Caki2 (cell line): ENCODE measurements at places on chromosomes 2 and 18. TPM values are rescaled to one million over a fixed set of nuclear protein-coding genes. Genes with fewer than 3 reads are reported as not detected.

C2orf92 gene
- total RNA-seq: 0.27 and 9.2 TPM in 2 replicates

C2orf80 gene
- not detected in 2 replicates for total RNA-seq

METAP1D gene
- 4.3 and 22.9 TPM in 2 replicates for total RNA-seq

ARHGAP28 gene
- total RNA-seq: 0.27 and 0.46 TPM in 2 replicates

KYNU gene
- total RNA-seq: 132 and 187 TPM in 2 replicates

ELOA2 gene
- total RNA-seq: not detected in 2 replicates

HSPE1 gene
- 174 and 209 TPM in 2 replicates for total RNA-seq

APCDD1 gene
- total RNA-seq: 0.29 TPM in 1 of 2 replicates, not detected in the other

DNA sequence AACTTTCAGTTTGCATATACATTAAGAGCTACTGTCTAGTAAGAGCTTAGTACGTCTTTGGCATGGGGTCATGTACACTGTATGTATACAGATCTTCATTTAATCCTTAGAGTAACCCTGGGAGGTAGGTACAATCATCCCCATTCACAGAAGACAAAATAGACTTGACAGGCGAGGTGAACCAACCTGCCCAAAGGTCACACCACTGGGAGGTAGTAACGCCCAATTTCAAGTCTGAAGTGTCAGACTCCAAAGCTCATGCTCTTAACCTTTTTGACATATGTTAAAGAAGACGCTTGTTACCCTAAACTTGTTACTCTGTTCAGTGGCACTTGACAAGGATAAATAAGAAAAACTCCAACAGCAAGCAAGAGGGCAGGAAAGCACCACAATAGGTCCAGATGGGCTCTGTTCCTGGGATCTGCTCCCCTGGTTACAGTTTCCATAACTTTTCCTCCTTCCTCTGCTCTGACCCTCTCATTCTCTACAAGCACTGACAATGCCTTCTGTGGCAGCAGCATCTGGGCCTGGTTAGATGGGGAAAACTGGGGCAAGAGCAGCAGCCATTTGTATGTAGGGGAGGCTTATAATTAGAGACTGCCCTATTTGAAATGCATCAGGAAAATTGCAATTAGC lies 64.7 kb upstream of the SERTAD2 start:
- no peak for DNase-seq

DNA sequence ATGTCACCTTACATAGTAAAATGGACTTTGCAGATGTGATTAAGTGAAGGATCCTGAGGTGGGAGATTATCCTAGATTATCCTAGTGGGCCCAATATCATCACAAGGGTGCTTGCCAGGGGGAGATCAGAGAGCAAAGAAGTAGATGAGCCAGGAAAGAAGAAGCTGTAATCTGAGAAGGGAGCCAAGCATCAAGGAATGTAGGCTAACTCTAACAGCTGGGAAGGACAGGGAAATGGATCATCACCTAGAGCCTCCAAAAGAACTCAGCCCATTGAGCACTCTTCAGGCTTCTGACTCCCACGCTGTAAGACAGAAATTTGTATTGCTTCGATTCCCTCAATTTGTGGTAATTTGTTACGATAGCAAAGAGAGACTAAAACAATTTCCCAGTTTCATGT lies 309.9 kb downstream of the LRP1B start:
- DNase-seq: no peak

DNA sequence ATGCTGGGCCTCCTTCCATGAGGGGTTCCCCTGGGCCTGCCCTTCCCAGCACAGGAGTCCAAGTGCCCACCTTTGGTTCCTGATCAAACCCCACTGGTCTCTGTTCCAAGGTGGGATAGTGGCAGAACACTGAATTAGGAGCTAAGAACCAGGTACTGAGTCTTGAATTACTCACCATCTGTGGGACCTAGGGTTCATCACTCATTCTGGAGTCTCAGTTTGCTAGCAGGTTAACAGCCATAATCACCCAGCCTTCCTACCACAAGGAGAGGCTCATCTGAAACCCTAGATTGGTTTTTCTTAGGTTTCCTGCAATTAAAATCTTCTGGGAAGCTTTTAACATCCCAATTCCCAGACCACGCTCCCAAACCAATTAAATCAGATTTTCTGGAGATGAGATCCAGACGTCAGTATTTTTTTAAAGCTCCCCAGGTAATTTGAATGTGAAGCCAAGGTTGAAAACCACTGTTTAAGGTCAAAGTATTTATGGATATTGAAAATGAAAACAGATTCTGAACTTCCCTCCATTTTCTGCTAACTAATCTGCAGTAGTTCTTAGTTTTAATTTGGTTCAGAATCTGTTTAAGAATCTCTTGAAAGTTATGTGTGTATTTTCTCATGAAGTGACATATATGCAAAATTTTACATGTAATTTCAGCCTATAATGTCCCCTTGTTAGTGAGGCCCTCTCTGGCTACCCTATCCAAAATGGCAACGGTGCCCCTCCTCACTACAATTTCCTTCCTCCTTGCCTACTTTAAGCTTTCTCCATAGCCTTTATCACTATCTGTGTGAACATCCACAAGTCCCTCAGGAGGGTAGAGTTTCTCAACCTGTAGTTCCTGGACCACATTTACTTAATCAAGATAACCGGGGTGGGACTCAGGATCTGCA lies 166.5 kb upstream of the CXCR4 start:
- DNase-seq: no peak

- no peak for DNase-seq
Measured at GRCh38 chr18:34153711-34154110, 71.0 kb downstream of the NOL4 start.

DNA sequence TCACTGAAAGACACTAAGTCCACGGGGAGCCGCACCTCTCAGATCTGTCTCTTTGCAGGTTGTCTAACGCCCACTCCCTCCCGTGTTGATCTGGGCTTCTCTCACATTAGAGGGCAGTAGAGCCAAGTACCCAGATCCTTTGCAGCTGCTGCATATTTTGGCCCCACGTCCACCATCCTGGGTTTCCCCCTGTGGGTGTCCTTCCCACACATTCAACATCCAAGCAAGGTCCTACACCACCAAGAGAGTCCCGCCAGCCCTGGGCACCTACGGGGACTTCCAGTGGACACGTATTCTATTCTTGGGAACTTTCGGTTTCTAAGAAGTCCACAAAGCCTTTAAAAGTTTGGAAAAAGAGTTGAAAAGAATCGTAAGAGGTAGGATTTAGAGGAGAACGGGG lies 116.6 kb downstream of the ATL2 start:
- DNase-seq: no peak

- DNase-seq: no peak
Measured at GRCh38 chr2:25991965-25992364, 9.7 kb upstream of the KIF3C start.

DNA sequence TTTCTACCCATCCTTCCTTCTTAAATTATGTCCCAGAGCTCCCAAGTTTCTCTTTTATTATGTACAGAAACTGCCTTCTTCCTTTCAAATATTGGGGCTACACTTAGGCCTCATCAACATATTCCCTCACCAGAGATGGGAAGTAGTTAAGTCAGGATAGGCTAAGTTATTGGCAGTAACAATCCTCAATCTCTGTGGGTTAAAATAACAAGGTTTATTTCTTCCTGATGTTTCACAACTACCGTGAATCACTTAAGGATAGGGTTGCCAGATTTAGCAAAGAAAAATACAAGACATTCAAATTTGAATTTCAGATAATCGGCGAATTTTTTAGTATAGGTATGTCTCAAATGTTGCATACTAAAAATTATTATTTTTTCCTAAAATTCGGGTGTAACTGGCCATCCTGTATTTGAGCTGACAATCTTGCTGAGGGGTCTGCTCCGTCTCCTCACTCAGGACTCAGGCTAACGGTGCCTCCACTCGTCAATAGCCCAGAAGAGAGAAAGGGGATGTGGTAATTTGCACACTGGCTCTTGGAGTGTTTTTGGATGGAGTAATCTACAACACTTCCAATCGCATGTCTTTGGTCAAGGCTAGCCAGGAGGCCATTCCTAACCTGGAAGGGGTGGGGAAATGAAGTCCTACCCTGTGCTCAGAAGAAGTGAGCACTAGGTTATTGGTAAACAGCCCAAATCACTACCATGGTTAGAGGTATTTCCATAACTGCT lies 91.7 kb downstream of the ACTR3 start:
- no peak for DNase-seq

GRCh38 chr2:96584017-96584416 lies 47.5 kb downstream of the ARID5A start:
- no peak for DNase-seq

DNA sequence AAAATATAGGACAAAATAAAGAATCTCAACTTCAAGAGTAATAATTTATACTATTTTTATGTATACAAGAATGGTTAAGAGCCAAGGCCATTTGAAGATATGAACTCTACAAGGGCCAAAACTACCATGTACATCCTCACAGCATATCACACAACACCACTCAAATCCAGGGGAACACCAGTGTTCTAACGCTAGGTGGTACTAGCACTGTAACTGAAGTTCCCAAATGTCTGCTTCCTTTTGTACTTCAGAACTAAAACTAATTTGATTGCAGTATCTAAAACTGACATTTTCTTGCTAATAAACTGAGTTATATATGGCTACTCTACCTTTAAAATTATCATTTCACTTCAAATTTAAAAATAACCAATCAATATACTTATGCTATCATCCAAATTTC lies 47.0 kb downstream of the REV1 start:
- no peak for DNase-seq

- no peak for DNase-seq
Measured at GRCh38 chr18:50004013-50004412, 190.7 kb upstream of the ACAA2 start.

DNA sequence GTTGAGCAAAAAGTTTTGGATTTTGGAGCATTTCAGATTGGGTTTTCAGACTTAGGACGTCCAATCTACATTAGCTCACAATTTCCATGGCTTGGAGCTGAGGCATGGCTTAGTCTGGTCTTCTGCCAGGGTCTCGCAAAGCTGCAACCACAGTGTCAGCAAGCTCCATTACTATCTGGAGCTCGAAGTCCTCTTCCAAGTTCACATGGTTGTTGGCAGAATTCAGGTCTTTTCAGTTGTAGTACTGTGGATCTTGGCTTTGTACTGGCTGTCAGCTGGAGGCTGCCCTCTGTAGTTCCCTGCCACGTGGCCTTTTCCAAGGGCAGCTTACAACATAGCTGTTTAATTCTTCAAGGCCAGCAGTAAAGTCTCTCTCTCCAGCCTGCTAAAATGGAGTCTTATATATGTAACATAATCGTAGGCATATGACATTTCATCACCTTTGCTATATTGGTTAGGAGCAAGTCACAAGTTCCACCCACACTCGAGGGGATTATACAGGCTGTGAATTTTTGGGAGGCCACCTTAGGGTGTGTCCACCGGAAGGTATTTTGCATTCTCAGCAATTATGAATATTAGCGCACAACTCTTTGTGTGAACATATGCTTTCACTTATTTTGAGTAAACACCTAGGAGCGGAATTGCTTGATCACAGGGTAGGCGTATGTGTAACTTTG lies 41.5 kb upstream of the EPC2 start:
- no peak for DNase-seq

DNA sequence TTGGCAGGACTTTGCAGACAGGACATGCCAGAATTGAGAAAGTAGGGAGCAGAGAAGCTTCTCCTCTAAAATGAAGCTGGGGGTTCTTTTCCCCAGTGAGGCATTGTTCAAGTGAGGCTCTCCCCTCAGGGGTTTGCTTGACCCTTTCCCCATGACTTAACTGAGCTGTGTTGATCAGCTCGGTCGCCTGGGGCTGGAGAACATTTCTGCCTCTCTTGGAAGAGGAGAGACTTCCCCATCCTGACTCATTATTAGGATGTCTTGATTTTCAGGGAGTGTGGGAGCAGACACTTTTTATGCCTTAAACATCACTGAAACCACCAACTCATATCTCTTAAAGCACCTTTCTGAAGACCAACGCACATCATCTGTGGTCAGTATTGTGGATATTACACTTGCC lies 27.9 kb upstream of the GLI2 start:
- no peak for DNase-seq

GRCh38 chr18:55069497-55069896 lies 110.2 kb upstream of the CCDC68 start:
- no peak for DNase-seq
